ENCODE measurements at places on chromosomes 5 and 9.

- DNase-seq, result no peak
Measured at GRCh38 chr5:37823433-37824152, 16.2 kb downstream of the GDNF start.

DNA sequence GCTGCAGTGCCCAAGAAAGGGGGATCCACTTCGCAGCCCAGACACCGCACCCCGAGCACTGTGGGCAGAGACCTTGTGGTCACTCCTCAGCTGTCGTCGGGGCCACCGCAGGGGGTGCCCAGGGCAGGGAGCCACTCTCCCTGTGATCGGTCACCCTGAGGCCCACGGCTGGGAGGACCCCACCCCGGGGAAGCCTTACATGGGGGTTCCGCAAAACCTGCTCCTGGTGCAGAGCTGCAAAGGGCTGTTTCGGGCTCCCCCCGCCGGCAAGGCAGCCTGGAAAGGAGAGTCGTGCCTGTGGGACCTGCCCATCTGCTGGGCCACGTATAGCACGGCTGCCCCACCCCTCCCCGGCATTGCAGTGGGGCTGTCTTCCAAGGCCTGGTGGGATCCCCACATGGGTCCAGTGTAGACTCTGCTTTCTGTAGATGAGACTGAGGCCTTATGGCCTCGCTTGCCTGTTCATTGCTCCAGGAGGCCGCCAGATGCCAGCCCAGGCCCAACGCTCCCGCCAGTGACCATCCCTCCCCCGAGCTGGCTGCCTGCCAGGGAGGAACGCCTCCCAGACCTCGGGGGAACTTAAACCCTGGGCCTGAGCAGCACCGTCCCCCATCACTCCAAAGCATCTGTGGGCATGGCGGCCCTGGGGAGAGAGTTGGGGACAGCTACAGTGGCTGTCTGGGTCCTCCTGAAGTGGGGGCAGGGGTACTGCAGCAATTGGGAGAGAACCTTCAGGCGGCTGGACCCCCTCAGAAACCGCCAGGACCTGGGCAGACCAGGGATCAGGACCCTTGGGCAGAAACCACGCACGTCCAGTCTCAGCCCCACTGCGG is 1.6 kb upstream of the DNLZ start:
- DNase-seq, result no peak

GRCh38 chr5:157540124-157540523 is 35.5 kb downstream of the ADAM19 start:
- no peak for DNase-seq

DNA sequence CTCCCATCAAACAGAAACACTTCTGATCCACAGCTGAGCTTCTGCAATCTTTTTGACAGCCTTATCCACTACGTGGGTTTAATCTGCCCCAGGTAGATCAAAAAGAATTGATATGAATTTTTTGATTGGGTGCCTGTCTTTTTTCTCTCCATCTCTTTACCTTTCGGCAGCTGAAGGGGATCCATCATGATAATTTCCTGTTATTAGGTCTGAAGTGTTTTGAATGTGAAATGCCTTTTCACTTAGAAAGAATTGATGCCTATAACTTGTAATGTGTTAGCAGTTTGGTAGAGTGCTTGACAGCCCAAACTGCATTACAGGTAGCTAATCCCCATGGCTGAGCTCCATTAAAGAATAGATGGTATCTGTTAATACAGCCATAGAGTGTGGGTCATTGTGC is 745.4 kb downstream of the TLR4 start:
- no peak for DNase-seq

DNA sequence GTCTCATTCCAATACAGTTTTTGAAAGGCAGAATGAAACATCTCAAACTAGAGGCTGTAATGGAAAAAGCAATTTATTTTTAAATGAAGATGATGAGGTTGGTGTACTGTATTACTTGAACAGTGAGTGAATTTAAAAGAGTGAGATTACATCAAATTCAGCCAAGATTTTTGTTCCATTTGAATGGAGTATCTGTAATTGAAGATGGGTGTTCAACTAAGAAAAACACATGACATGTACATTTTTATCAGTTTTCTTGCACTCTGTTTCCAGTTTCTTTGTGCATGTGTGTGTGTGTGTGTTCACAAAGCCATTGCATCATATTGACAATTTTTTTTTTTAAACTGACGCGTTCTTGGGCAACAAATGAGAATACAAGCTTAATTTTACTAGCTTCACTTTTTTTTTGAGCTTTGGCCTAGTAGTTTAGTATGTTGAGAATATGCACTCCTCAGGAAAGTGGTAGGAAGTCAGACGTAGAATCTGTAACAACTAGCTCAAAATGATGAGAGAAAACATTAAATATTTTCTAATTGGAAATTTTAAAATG is 243.5 kb downstream of the MAST4 start:
- DNase-seq, result no peak

DNA sequence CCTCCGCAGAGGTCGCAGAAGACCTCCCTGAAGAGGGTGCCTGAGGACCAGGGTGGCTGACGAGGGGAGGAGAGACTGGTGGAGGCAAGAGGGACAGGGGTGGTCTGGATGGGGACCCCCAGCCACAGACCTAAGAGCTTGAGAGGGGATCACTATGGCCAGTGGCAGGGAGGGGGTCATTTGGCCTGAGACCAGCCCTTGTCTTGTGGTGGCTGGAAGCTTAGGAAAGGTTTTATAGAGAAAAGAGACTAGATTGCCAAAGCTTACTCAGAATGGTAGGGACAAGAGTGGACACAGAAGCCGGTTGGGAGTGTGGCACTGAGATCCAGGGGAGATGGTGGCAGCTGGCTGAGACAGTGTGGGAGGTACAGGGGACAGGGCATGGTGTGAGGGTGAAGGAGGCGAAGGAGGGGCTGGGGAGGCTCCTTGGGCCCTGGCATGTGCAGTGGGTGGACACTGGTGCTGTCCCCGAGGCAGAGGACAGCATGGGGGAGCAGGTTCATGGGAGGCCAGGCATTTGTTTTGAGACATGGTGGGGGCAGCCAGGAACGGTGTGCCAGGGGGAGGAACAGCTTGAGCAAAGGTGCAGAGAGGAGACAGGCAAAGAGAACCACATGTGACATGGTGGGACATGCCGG is 123.0 kb downstream of the C9orf50 start:
- no peak for DNase-seq

DNA sequence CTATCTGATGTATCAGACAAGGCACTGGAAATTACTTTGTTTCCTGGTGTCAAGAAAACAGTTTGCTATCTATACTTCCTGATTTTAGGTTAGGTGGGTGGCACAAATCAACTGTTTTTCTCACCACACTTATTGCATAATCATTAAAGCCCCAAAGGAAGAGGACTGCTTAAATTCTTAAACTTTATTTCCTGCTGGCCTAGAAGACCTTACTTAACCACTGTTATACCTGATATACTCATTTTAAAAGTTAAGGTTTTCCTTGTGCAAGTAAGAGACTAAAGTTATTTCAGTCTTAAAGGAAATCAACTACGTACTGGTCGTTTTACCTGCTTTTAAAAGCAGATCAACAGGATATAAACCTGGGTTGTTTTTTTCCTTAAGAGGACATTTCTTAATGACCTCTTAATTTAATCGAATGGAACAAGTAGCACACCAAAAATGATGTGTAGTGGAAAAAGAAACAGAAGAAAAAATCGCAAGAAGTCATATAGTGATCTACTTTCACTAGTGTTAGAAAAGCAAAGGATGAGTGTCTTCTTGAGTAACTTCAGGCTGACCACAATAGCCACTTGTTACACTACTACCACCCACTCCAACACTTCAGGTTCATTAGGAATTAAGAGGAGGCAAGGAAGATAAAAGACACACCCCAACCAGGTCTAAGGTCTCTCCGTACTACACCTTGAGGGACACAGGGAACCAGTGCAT is 974 bp downstream of the CLINT1 start:
- DNase-seq, result no peak

GRCh38 chr9:21553441-21553840 is 71.3 kb upstream of the IFNE start:
- no peak for DNase-seq

DNA sequence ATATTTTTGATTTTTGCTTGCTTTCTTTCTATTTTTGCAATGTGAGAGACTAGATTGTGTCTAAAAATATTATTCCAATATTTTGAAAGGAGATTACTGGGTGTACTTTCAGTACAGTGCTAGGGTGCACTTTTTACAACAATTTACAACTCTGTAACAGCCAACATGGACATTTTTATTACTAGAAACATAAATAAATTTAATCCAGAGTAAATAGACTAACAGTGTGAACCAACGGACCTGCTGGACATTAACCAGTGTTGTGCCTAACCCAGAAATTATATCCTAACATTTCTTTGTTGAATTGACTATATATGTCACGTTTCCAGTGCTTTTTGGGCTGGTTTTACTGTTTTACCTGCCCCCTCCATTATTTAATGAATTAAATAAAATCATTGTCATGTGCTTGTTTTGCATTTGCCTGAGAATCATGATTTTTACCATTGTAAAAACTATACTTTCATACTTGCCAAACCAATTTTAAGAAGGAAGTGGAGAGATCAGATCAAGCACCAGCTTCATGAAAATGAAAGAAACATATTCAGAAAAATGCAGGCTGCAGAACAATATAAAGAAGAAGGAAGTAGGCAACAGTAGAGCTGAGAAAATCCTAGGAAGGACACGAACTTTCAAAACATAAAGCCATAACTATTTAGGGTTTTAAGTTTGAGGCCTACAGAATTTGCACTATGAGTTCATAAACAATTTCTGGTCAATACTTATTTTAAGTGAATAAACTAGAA is 400.8 kb upstream of the PIK3R1 start:
- DNase-seq, result no peak

GRCh38 chr5:132025403-132025971 is 14.0 kb upstream of the ACSL6 start:
- DNase-seq, result no peak

GRCh38 chr9:113261917-113262671 is 13.3 kb downstream of the CDC26 start:
- no peak for DNase-seq

GRCh38 chr9:98807814-98808195 is 335 bp downstream of the GALNT12 start:
- no peak for DNase-seq

DNA sequence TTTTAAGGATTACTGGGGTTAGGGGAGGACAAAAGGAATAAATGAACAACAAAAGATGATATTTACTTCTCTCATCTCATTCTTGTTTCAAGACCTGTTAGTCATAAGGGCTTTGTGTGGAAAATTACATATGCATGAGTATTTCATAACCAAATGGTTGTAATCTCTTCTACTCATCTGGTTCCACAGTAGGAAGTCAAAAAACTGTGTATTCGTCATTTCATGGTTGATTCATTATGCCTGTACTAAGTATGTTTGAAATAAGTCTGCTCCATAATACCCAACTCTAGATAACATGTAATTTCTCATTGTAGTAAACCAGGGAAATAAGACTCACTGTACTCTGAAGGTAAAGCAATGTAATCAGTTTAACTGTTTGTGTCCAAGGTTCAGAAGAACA is 212.9 kb downstream of the ARRDC3 start:
- DNase-seq, result no peak

DNA sequence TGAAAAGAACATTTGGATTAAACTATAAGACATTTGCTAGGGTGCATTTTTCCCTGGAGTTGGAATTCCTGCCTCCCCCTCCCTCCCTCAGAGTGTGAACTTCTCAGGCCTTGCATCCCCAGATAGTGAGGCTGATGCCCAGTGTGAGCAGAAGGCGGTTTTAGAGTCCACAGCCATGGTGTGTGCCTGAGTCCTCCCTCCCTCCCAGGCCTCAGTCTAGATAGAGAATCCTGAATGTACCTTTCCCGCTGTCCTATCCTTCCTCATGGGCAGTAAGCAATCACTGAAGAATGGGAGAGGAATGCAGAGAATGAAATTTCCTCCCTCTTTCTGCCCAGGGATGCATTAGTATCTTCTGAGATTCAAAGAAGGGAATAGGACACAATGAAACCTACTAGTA is 108.5 kb downstream of the RASGRF2 start:
- DNase-seq, result no peak

- no peak for DNase-seq
Measured at GRCh38 chr9:95511952-95512708, 4.6 kb downstream of the PTCH1 start.

- no peak for DNase-seq
Measured at GRCh38 chr9:68872026-68872501, 141.8 kb downstream of the PRKACG start.

- no peak for DNase-seq
Measured at GRCh38 chr9:36040271-36040925, 3.7 kb downstream of the RECK start.

GRCh38 chr9:70205366-70206020 is 53.3 kb upstream of the SMC5 start:
- no peak for DNase-seq

GRCh38 chr9:107653263-107653821 is 163.8 kb upstream of the KLF4 start:
- DNase-seq, result no peak

GRCh38 chr5:118558871-118559270 is 429.5 kb downstream of the DTWD2 start:
- DNase-seq, result no peak

GRCh38 chr5:154568589-154568988 is 90.6 kb upstream of the HAND1 start:
- no peak for DNase-seq

DNA sequence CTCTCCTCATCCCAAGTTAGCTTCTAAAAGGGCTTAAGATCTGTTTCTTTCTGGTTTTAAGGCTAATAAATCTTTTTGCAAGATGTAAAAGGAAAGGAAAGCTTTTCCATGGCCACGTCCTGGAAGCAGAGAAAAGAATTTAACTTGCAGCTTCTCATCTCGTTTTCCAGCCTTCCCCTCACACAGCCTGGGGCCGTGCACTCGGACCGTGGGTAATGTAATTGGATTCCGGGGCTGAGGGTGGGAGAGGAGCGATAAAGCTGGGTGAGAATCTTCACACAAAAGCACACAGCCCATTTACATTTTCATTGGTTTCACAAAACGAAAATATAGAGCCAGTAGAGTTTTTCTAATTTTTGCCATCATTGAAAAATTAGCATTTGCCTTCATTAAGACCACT is 91.2 kb downstream of the IRX2 start:
- DNase-seq, result no peak

- no peak for DNase-seq
Measured at GRCh38 chr9:20490246-20490834, 132.0 kb downstream of the MLLT3 start.

- DNase-seq, result no peak
Measured at GRCh38 chr5:173689737-173690360, 73.4 kb upstream of the BOD1 start.

DNA sequence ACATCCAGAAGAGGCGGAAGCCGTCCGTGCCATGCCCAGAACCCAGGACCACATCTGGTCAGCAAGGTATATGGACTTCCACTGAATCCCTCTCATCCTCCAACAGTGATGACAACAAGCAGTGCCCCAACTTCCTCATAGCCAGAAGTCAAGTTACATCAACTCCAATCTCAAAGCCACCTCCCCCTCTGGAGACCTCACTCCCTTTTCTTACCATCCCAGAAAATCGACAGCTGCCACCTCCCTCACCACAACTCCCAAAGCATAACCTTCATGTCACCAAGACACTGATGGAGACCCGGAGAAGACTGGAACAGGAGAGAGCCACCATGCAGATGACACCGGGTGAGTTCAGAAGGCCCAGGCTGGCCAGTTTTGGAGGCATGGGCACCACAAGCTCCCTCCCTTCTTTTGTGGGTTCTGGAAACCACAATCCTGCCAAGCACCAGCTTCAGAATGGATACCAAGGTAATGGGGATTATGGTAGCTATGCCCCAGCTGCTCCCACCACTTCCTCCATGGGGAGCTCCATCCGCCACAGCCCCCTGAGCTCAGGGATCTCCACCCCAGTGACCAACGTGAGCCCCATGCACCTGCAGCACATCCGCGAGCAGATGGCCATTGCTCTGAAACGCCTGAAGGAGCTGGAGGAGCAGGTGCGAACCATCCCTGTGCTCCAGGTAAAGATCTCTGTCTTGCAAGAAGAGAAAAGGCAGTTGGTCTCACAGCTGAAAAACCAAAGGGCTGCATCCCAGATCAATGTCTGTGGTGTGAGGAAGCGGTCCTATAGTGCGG is 130.3 kb upstream of the DMRT1 start:
- no peak for DNase-seq
